ENCODE measurements at places on chromosomes 4 and X.

- DNase-seq = no peak
These were observed 469.5 kb upstream of the FAM241A start for GRCh38 chr4:111675746-111676145.

- no peak for DNase-seq
These were observed 377.1 kb upstream of the HS3ST1 start for GRCh38 chr4:11805842-11806241.

DNA sequence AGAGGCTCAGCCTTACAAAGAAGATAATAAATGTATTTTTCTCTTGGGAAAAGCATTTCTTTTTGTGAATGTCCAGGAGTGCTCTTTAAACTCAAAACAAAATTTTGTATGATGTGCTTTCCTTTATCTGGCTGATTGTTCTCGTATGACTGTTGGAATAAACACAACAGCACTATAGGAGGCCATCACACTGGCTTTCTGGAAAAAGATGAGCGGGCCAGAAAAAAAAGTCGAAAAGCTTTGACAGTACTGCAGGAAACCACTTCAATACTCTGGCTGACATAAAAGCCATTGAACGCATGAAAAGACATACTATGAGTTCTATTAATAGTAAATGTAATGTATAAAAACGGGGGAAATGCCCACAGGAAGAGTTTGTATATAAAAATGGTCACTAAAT is 64.7 kb upstream of the CTSO start:
- no peak for DNase-seq

- no peak for DNase-seq
These were observed 42.5 kb downstream of the TLR10 start for GRCh38 chr4:38740303-38740702.

DNA sequence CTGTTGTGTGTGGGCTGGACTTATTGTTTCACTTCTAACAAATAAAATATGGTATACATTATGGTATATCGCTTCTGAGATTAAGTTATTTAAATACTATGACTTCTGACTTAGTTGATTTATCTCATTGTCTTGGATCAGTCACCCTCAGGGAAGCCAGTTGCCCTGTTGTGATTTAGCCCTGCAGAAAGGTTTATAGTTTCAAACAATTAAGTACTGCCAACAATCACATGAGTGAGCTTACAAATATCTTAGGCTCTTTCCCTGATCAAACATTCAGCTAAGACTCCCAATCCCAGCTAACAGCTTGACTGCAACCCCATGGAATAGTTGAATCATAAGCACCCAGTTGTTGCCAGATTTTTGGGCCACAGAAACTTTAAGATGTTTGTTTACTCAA is 85.4 kb downstream of the MAGEC1 start:
- DNase-seq = no peak

- DNase-seq = no peak
These were observed 137.3 kb upstream of the PDE5A start for GRCh38 chr4:119765951-119766350.

DNA sequence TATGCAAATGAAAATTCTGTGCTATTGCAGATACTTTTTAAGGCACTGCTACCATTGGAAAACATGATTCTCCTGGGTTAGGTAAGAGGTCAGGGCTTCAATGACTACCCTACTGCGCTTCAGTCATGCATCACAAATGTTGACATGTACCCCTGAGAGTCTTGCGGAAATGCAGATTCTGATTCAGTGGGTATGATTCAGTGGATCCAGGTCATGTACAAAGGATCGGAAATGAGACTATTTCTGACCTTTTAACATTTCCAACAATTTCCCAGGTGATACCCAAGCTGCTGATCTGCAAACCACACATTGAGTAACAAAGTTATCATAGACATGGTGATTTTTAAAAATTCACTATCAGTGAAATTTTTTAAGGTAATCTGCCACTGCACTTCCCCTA is 62.6 kb downstream of the DDX53 start:
- DNase-seq = no peak

- DNase-seq = no peak
These were observed 27.2 kb downstream of the FAAH2 start for GRCh38 chrX:57313583-57314215.

DNA sequence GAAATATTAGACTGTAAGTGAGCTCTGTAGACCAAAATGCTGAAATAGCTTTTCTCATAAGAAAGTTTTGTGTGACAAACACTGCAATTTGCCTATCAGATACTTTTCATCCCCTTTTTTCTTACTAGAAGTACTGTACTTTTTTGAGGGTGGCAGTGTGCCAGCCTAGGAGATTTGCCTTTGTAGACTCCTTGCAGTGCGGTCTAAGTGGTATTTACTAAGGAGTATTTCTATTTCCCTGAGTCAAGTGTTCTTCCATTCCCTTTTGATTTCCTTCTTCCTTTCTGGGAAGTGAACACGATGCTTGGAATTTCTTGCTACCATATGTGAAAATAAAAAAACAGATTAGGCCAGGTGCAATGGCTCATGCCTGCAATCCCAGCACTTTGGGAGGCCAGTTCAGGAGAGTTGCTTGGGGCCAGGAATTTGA is 34.6 kb downstream of the PDLIM5 start:
- no peak for DNase-seq

GRCh38 chrX:69289046-69289792 is 124.0 kb upstream of the PJA1 start:
- DNase-seq = no peak

DNA sequence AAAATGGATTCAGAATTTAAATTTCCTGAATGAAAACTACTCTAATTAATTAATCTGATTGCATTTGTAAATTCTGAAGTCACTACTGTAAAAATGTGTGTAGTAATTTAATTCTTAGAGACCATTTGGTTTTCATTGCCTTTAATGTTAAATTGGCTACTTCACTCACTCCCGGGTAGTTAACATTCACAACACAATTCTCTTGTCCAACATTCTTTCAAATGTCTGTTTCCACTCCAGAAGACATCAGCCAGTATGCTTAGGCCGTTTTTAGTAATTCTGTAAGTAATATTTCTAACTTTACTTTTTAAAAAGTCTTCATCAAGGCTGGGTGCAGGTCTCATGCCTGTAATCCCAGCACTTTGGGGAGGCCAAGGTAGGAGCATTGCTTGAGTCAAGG is 21.3 kb upstream of the USP46 start:
- no peak for DNase-seq

DNA sequence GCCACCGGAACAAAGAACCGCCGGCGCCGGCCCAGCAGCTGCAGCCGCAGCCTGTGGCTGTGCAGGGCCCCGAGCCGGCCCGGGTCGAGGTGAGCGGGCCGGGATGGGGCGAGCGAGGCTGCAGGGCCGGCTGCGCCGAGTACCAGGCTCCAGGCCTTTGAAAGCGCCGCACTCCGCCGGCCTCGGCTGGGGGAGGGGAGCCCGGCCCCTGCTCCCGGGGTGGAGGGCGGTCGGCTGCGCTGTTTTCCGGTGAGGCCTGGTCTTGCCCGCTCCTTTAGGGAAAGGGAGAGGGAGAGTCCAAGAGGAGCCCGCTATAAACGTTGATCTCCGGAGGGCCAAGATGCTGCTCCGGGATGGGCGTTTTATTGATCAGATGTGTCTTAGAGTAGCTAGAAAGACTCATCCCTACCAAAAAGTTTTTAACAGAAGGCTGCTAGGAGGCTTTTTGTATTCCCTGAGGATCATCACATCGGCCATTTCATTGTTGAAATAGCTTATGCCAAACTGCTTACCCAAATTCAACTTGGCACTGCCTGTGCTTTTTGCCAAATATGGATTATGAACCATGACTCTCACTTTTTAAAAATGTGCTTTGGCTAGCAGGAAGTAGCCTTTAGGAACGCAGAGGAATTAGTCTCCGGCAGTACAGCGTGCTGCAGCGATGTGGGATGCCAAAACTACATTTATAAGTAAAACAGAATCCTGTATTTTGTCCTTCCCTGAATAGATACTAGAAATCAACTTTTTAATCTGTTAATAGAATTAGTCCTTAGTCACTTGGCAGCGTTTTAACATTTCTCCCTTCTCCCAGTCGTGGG is 760 bp downstream of the TMEM165 start:
- peak; percentile 56 for DNase-seq

GRCh38 chrX:139454743-139455142 is 75.8 kb upstream of the F9 start:
- no peak for DNase-seq

DNA sequence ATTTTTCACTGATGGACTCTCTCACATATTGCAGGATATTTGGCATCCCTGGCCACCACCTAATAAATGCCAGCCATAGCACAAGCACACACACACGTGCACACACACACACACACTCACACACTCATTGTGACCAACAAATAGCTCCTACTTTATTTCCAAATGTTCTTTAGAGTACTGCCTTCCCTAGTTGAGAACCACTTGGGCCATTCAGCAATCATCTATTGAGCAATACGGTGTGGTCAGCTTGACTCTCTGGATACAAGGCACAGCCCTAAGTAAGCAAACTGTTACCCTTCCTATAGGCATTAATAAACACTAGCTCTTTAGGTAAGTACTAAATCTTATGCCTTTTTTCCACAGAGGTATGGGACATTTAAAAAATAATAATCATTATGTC is 21.1 kb downstream of the CORIN start:
- DNase-seq = no peak

DNA sequence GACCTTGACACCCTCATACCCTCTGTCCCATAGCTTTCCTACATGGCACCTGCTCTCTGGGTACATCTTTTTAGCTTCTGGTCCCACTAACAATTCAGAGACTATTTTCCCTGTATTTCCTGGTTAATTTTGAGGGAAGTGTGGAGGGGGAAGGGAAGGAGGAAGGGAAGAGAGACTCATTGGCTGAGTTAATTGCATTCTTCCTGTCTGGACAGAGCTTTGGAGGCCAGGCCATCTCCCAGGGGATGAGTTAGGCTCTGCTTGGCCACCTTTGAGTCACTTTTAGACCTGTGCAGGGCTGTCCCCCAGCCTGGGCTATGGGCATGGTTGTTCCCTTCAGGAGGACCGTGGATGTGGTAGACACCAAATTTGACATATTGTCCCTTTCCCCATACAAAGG is 167.9 kb upstream of the PGRMC2 start:
- DNase-seq = no peak

- DNase-seq = no peak
These were observed 58.8 kb upstream of the ATP6AP2 start for GRCh38 chrX:40521868-40522450.

- peak; percentile 25 for DNase-seq
These were observed 67.3 kb upstream of the VBP1 start for GRCh38 chrX:155148724-155149537.

GRCh38 chrX:94204524-94204923 is 530.5 kb downstream of the FAM133A start:
- DNase-seq = no peak

GRCh38 chrX:49186125-49187027 is at the start of gene PRICKLE3:
Gene PRICKLE3 (minus strand): TSS chrX:49186373. CDS start chrX:49186297, 76 bp downstream.
- DNase-seq = peak; percentile 84

DNA sequence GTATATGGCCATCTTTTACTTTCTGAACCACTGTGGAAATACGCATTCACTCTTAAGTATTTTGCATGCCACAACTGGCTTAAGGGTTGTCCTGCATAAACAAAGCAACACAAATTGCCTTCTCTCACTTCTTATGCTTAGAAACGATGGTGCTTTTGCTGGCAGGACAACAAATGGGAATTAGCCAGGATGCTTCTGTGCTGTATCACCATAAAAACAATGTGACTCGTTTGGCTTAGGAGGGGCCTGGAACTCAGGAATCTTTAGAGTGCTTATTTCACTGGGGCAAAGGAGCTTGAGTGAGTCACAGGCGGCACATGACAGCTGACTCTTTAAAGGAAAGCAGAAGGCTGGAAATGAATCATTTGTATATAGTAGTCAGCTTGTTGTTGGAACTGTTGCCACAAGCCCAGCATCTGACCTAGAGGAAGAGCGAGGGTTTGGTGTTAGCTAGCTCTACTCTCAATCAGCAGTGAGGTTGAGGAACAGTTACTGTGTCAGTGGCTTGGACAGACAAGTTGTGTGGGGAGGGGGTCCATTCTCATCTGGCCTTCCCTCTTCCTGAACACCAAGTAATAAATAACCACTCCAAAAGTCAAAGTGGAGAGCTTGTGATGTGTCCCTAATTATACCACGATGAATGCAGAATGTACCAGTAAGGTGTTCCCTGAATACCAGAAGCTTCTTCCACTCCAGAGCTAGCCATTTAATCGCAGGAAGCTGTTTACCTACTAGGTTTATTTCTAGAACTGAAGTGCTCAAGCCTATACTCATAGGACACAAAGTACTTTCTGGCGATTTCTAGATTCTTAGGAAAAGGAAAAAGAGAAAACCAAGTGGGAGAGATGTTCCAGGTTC is 293.1 kb downstream of the CAMK2D start:
- DNase-seq = peak; percentile 51

DNA sequence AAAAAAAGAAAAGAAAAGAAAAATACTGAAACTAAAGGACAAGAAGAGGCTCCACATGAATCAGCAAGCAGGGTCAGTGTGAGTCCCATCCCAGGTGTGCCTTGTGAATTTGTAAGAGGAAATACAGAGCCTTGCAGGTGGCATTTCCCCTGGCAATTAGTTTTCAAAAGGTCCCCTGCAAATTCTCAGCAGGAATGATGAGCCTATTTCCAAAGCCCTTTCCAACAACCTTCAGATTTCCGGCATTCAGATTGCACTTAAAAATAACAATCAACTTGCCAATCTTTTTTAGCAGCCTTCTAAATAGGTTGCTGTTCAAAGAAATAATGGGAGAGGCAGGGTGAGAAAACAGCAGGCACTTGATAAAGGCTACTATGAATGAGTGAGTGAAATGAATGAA is 66.4 kb upstream of the OR13H1 start:
- DNase-seq = no peak

- DNase-seq = no peak
These were observed 5.6 kb upstream of the TBL1X start for GRCh38 chrX:9459186-9459748.

- DNase-seq = no peak
These were observed 2.1 kb upstream of the WFS1 start for GRCh38 chr4:6267573-6267972.

DNA sequence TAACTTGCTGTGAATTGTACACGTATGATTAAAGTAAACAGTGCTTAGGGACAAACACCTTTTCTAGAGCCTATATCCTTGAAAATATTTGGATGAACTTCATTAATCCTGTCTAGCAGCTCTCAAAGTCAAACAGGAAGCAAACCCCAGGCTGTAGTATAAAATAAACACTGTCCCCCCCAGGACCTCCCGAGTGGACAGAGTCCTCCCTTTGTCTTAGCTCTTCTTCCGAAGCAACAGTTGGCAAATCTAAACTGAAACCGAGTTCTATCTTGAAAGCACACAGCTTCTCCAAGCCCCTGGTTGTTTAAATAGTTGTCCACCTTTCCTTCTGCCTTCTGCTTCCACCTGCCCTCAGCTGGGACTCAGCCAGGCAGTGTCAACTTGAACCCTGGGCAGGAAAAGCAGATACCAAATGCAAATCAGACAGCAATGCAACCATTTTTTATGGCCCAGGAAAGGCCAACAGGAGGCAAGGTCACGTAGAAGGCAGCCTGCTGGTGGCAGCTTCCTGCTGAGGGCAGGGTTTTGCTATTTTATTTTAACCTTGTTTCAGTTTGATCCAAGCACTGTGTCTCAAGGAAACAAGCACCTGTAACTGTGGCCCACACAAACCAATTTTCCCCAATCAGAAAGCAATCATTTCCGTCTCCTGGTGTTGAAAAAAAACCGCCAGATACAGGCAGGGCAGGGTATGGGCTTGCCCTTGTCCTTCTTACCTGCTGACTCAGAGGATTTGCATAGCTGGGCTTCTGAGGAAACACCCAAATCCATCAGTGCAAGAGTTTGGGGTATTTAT is 110.3 kb upstream of the KIT start:
- no peak for DNase-seq
